ENCODE measurements at places on chromosomes 1 and 21.

DNA sequence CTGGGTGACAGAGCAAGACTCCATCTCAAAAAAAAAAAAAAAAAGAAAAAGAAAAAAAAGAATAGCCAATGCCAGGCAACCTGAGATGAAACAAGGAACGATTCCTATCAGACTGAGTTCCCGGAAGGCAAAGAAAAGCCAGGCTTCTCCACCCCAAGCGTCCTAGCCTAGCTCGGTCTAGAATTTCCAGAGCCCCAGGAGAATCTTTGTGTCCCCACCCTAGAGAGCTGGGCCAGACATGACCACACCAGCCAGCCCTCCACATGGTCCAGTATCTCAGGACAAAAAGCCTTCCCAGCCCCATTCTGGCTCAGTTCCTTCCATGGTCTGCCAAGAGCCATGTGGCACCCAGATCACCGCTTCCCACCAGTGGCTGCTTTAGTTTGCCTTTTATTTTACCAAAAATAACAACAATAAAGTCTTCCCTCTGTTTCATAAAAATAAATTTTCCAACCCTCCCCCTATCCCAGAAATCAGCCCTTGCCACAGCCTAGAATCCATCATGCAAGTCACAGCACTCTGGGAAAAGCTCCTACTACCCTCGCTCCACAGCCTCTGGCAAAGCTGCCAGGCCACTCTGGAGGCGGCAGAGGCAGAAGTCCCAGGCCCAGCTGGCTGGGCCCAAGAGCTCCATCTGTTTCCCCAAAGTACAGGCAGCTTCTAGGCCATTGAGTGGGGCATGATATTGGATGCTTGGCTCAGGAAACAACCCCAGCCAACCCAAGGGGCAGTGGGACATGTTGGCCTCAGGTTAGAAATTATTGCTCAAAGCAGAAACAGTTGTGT, 3.5 kb upstream of the MKNK1 start:
- DNase-seq: no peak

DNA sequence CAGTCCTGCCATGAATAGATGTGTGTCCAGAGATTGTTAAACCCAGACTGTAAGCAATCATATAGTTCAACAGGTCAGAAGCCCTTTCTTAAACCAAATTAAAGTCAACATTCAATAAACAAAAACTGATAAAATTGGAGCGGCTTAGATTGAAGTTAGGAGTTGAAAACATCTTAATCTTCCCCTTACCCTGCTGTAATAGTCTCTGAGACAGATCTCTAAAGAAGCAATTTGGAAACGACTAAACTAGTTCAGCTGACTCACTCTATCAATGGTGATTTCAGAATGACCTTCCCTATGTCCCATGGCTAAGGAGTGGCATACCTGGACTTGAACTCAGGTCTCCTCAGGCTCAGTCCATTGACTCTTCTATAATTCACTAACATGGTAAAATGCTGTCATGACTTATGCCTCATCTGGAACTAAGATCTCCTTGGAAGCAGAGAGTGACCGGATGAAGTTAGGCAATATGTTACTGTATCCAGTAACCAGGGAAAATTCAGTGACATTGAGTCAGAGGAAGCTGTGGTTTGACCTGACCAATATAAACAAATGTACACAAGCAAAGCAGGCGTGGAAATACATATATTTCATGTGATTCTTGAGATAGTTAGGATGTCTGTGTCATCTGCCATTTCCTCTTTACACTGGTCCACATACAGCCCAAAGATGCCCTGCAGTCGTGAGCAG, 30.1 kb downstream of the SGIP1 start:
- DNase-seq: no peak

DNA sequence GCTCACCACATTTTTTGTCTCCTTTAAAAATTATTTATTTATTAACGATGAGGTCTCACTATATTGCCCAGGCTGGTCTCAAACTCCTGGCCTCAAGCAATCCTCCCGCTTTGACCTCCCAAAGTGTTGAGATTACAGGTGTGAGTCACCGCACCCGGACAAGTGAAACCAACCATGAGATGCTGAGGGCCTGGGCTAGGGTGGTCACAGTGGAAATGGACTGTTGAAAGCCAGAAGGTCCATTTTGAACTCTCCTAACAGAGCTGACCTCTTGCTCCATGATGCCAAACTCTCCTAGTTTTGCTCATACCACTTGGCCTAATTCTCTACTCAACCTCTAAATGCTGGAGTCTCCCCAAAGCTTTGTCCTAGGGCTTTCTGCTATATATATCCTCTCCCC, 109.1 kb downstream of the SLC45A1 start:
- DNase-seq: no peak

GRCh38 chr1:23528250-23528978, 2.6 kb downstream of the E2F2 start:
- DNase-seq: peak; percentile 75

GRCh38 chr1:172121081-172121717, 279.9 kb downstream of the DNM3 start:
- no peak for DNase-seq

- DNase-seq: no peak
These were observed 22.5 kb upstream of the KCTD3 start for GRCh38 chr1:215544566-215544965.

DNA sequence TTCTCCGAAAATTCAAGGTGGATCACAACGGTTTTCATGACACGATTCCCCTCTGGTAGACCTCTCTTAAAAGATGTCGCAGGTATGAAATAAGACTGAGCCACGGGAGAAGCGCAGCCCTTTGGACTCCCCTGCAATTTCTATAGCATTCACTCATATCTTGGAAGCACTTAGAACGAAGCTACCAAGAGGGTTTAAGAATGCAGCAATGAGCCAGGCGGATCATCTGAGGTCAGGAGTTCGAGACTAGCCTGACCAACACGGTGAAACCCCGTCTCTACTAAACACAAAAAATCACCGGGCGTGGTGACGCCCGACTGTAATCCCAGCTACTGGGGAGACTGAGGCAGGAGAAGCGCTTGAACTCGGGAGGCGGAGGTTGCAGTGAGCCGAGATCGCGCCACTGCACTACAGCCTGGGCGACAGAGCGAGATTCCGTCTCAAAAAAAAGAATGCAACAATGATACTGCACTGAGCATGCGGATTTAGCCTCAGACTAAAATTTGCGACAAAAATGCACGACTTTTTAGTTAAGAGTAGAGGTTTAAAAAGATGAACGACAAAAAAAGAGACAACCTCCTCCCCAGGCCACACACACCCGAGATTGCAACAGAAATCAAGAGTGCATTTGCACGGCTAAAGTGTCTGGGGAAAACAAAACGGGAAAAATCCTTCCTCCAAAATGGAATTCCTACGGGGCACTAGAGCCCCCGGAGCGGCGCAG, 743 bp downstream of the TOMM20 start:
- peak; percentile 21 for DNase-seq

GRCh38 chr1:27141266-27142003, 13.5 kb downstream of the SLC9A1 start:
- no peak for DNase-seq

- no peak for DNase-seq
These were observed 90.2 kb downstream of the ESRRG start for GRCh38 chr1:216632980-216633379.

DNA sequence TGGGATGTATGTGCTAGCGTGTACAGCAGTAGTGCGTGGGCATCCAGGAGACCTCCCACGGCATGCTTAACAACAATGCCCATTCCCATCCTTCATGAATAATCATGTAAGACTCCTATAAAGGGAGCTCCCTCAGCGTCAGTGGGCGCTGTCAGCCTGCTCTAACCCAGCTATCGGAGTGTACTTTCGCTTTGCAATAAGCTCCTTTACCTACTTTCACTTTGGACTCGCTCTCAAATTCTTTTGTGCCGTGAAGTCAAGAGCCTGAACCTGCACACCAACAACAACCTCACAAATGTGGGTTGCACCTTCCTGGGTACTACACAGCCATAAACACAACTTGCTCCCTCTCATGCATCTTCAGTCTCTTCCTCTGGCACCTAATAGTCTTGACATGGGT, 114.8 kb upstream of the PAXBP1 start:
- no peak for DNase-seq

GRCh38 chr1:13462682-13463081, 51.1 kb downstream of the LRRC38 start:
- DNase-seq: no peak

GRCh38 chr1:29475326-29475725, 239.0 kb downstream of the PTPRU start:
- no peak for DNase-seq

DNA sequence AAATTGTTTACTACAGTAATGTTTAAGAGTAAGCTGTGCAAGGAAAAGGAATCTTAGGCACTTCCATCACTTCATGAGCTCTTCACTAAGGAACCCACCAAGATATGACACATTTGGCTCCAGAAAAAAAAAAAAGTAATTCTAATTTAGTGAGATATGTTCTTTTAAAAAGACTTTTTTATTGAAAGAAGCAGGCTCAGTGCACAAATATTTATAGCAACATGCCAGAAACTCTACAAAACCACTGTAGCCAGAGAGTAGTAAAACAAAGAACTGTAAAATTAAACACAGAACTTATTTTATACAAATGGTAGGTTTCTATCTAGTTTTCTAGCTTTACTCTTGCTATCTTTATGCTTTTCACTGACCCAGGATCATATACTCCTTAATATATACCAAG, 434.6 kb upstream of the ADGRL2 start:
- DNase-seq: no peak

- DNase-seq: no peak
These were observed 6.8 kb upstream of the TRABD2B start for GRCh38 chr1:48003741-48004531.

GRCh38 chr1:30198795-30199403, 524.5 kb downstream of the MATN1 start:
- DNase-seq: no peak

- DNase-seq: no peak
These were observed 45.2 kb downstream of the ZNF691 start for GRCh38 chr1:42891465-42892138.

DNA sequence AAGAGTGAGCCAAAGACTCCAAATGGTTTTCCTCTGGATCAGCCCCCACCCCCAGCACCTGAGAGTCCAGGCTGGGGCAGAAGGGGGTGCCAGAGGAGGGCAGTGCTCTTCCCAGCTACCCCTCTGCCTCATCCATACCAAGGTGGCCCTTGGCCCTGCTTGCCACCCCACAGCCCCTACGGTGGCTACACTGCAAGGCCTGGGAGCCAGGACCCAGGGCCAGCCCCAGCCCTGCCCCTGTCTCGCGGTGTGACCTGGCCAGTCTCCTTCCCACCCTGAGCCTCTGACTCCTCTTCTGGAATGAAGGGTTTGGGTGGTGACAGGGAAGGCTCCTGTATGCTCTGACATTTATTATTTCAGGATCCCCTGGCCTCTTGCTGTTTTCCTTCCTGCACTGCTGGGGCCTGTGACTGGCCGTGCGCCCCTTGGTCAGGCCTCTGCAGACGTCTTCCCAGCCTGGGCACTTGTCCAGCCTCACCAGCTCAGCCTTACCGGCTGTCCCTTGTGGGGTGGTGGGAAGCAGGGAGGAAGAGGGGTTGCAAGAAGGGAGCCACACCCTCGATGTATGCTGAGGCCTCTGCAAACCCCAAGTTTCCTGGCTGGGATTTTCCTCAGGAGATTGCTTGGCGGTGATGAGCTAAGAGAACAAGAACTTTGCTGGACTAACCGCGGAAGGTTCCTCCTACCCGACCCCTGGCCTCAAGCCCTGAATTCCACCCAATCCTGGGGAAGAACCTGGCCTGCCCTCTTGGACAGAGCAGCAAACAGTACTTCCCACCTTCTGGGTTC, 13.5 kb downstream of the ASAP3 start:
- DNase-seq: no peak

GRCh38 chr1:1283821-1284220, 3.6 kb downstream of the SCNN1D start:
- DNase-seq: peak; percentile 9

- no peak for DNase-seq
These were observed 4.2 kb upstream of the C1orf159 start for GRCh38 chr1:1120096-1120495.

- no peak for DNase-seq
These were observed 784.4 kb upstream of the ADGRL4 start for GRCh38 chr1:79790950-79791349.

- DNase-seq: no peak
These were observed 53.9 kb downstream of the GABPA start for GRCh38 chr21:25788677-25789076.

DNA sequence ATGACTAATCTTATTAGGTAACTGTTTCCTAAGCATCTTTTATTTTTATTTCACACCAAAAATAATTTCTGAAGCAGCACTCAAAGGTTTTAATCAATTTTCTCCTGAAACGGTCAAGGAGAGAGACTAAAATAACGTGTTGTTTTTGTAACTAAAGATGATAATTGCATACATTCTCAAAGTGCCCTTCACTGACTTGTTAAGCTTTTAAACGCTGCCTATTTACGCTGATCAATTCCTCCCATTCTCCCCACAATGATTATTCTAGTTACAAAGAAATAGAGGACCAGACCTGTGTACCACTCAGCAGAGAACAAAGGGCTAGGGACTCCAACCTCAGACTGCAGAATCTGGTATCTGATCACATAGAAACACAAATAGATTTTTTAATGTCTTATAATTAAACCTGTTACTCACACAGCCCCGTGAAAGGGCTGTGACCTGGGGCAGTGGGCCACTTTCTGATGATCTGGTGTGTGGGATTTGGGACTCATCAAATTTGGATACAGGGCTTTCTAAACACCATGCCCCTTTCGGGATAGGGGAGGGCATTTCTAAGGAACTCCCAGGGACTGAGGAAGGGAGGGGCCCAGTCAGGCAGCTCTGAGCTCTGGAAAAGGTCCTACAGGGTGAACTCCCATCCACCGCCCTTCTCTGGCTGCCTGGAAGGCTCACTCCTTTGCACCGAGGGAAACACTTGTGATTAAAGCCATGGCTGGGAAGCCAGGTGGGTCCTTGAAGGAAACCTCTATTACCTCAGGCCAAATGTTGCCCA, 65.2 kb downstream of the BCAR3 start:
- DNase-seq: no peak

GRCh38 chr1:243513726-243514491, 258.1 kb downstream of the SDCCAG8 start:
- no peak for DNase-seq

GRCh38 chr1:2953688-2954285, 67.5 kb upstream of the ACTRT2 start:
- DNase-seq: no peak

- DNase-seq: no peak
These were observed 59.0 kb downstream of the SLC35A3 start for GRCh38 chr1:100028765-100029164.

DNA sequence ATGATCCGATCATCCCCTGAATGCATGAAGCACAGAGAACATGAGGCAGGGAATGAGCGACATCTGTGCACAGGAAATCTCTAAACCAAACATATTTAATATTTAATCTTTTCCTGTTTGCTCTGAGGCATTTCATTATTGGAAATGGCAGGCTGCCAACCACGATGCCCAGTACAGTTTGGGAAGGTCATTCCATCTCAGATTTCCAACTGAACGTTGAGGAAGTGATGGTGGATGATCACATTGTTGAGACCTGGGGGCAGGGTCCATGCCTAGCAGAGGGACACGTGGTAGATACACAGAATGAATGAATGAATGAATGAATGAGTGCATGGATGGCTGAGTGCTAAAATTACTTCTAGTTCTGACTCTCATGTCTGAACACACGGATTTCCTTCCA, 15.9 kb upstream of the FASLG start:
- DNase-seq: no peak

- no peak for DNase-seq
These were observed 580.6 kb downstream of the PLA2G4A start for GRCh38 chr1:187409341-187409740.
